ENCODE measurements at places on chromosomes 12 and 14.

DNA sequence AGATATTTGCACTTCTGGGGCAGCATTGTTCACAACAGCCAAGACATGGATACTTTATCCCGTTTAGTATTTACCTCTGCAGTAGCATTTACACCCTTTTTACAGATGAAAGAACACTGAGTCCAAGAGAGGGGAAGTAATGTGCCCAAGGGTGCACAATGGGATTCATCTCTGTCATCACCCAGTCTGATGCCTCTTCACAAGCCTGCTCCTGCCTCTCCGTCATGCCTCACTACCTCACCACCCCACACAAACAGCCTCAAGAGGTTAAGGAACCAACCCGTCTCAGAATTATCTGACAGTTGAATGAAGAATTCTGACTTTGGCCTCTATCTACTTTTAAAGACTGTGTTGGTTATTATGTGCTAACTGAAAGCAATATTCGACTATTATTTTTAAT lies 368.4 kb downstream of the ATP23 start:
- no peak for DNase-seq

DNA sequence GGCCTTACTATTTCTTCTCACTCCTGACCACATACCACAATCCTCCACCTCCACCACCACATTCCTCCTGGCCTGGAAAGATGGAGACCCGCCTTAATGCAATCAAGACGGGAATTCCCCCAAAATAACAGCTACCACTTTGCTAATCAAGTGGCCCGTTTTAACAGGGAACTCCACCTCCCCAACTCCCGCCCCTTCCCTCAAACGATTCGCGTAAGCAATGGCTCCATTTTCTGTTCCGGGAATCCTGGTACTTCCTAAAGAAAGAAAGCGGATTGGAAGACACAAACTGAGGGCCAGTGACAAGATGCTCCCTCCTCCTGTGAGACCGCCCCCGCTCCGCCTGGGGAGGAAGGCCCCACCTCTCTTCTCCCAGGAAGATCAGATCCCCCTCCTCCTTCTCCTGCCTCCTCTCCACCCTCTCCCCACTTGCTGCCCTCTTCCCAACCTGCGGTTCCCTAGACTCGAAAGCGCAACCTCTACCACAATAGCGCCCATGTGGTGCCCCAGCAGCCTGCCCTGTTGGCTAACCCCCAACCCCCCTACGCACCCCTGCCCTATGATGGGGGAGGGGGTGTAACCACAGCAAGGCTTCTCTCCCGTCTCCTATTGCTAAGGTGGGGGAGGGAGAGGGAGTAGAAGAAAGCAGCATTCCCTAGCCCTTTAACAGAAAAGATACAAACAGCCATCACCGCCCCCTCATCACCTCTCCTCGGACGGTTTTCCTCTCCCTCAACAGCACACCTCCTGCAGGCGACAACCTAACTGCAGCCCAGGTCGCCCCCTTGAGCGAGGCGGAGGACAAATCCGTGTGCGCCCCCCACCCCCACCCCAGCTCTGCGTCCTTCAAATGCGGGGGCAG lies 777 bp downstream of the ARF3 start:
- DNase-seq = peak; percentile 59

- no peak for DNase-seq
These were observed 124.0 kb downstream of the APAF1 start for GRCh38 chr12:98769068-98769467.

- DNase-seq = no peak
These were observed 70.7 kb downstream of the PPHLN1 start for GRCh38 chr12:42396473-42397259.

DNA sequence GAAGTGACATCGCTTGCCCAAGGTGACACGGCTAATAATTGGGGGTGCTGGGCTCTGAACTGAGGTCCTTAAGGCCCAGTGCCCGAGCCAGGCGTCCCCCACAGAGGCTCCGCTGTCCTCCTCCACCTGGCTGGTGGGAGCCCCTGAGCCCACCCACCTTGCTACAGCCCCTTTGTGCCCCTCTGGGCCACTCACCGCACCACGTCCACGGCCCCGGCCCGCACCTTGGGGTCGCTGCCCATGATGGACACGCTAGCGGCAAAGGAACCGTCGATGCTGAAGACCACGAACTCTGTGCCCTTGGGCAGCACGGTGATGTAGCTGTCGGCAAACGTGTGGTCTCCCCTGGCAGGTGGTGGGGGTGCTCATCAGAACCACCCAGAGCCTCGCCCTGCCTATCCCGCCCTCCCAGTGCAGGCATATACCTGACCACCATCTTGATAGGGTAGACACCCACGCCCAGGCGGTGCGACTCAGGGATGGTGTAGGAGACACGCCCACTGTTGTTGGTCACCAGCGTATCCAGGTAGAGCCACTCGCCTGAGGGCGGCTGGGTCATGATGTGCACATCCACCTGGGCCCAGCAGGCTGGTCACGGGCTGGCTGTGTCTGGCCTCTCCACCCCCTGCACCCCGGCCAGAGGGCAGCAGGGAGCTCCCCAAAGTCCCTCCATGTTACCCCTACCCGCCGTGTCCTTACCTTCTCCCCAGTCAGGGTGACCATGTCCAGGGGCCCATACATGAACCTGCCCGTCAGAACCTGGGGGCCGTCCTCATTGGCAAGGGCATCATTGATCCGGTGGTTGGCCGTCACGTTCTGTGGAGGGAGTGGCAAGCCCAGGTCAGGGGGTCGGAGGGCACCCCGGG lies 6.8 kb downstream of the ARL6IP4 start:
- DNase-seq = no peak

DNA sequence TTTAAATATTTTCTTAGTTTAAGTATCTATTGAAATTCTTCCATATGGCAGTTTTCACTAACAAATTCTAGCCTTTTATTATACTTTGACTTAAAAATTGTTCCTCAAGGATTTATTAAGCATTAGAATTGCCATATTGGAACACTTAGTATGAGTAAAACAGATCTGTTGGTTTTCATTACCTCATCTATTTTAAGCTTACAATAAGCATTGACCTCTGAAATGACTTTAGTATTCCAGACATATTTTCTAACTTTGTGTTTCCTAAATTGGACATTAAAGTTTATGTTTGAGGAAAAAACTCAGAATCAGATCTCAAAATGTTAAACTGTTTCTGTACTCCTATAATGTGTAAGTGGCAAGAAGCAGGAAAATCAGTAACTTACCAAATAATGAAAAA lies 48.4 kb downstream of the CSRP2 start:
- no peak for DNase-seq

DNA sequence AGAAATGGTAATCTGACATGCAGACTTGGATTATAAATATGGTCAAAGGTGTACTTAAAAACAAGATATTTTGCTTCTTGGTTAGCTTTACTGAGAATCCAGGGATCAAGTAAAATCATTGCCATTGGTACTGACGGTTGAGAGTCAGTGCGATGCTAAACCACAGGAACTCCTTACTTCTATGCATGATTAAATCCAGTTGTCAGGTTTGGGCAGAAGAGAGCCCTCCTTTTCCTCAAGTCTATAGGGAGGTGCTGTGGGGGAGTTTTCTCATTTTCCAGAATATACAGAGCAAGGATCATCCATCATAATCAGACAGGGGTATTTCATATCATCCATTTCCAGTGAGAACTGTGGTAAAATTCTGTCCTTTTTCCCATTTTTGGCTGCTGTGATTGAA lies 839.1 kb downstream of the NRXN3 start:
- DNase-seq = no peak

DNA sequence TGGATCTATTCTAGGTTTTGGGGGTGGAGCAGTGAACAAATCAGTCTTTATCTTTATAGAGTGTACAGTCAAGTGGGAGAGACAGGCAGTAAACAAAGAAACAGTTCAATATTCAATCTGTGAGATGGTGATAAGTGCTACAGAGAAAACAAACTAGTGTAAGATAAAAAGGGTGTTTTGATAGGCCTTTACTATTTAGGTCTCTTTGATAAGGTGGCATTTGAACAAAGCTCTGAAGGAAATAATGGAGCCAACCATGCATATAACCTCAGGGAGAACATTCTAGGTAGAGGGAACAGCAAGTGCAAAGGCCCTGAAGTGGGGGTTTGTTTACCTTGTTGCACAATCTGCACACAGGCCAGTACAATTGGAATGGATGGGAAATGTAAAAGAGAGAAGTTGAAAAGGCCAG lies 47.3 kb downstream of the PTPN11 start:
- DNase-seq = no peak

GRCh38 chr12:27190761-27191160 lies 53.3 kb upstream of the STK38L start:
- no peak for DNase-seq

GRCh38 chr12:70258605-70259403 lies 15.6 kb downstream of the CNOT2 start:
- no peak for DNase-seq

- DNase-seq = no peak
These were observed 660.4 kb downstream of the VRK1 start for GRCh38 chr14:97457575-97458085.

- DNase-seq = no peak
These were observed 36.9 kb upstream of the DLGAP5 start for GRCh38 chr14:55228261-55228660.

GRCh38 chr12:82880442-82880901 lies 193.8 kb downstream of the TMTC2 start:
- no peak for DNase-seq

DNA sequence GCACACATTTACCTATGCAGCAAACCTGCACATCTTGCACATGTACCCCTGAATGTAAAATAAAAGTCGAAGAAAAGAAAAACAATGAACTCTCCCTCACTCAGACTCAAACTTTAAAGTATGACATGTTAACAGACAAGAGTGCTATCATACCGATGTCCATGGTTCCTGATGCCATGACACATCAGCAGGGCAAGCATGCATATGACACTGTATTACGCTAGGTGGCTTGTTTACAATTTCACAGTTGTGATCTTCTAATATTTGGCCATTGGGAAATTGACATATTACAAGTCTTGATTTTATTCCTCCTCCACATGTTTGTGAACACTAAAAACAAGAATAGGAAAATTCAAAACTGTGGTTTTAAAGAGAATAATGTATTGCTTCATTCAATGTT lies 126.6 kb downstream of the ADAMTS20 start:
- no peak for DNase-seq

GRCh38 chr12:1131811-1132224 lies 140.8 kb downstream of the ERC1 start:
- no peak for DNase-seq

DNA sequence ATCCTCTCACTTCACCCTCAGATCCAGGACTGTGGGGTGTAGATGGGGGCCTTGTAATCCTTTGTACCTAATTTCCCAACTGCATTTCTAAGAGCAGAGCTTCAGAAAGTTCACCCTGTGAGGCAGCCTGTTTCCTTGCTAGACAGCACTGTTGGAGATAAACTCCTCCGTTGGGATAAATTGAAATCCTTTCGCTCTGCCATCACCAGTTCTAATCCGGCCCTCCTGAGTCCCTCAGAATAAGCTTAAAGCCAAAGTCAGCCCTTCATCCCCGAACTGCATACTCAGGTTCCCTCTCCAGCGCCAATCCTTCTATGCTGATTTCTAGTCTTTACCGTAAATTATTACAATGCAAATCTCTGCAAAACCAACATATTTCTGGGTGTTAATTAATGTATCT lies 114.7 kb downstream of the PRMT8 start:
- no peak for DNase-seq

DNA sequence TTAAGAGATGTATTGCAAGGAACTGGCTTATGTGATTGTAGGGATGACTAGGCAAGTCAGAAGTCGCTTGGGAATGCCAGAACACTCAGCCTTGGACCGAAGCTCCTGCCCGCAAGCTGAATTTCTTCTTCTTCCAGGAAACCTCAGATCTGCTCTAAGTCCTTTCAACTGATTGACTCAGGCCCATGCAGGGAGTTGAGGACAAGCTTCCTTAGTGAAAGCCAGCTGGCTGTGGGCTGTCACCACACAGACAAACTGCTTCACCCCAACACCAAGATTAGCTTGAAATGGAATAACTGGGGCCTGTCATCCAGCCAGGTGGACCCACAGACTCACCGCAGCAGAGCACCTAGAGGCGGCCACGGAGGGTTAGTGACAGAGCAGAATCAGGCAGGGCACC lies 24.7 kb downstream of the BDKRB2 start:
- no peak for DNase-seq

- no peak for DNase-seq
These were observed 113.1 kb upstream of the CCND2 start for GRCh38 chr12:4160314-4161040.

- no peak for DNase-seq
These were observed 236.0 kb downstream of the ETNK1 start for GRCh38 chr12:22860926-22861325.

DNA sequence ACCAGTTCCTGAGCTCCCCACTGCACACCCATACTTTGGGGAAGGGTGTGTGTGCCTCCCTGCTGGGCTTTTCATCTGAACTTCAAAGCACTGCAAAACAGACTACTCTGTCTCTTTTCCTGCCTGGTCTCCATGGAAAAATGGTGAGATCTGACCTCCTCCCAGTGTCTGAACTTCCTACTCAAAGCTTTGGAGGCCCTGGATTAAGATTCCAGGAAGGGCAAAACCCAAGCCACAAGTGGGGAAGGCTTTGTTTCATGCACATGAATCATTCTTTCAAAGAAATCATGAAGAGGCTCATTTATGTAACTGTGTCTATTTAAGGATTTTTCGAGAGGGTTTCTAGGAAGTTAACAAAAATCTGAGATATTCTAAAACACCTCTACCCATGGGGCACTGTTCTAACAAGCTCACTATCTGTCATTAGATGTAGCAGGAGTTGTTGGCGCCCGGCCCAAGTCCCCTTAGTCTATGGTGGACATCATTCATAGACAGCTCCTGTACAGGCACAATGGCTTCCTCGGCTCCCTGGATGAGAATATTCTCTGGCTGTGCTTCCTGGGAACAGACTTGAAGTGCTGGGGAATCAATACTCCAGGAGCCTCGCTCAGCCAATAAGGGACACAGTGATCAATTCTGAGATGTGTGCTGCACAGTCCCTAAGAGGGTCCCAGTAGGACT lies 224.0 kb downstream of the KTN1 start:
- no peak for DNase-seq

GRCh38 chr14:77601846-77602619 lies 14.4 kb downstream of the SPTLC2 start:
- no peak for DNase-seq

GRCh38 chr14:104199266-104199895 lies 61.0 kb downstream of the KIF26A start:
- no peak for DNase-seq

DNA sequence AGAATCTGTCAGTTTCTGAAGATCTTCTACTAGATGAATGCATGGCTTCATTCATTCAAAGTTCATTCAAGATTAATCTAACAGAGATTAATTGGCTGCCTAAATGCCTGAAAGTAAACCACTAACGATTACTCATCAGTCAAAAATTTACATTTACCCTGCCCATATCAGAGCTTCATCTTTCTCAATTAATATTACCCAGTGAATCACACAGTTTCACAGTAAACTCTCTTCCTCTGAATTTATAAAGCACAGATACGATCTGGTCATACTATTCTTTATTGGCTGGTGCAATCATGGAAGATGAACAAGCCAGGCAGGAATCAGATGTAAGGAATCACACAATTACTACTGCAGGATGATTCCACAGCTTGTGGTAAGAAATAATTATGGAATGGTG lies 377.7 kb downstream of the SLC16A7 start:
- DNase-seq = no peak

DNA sequence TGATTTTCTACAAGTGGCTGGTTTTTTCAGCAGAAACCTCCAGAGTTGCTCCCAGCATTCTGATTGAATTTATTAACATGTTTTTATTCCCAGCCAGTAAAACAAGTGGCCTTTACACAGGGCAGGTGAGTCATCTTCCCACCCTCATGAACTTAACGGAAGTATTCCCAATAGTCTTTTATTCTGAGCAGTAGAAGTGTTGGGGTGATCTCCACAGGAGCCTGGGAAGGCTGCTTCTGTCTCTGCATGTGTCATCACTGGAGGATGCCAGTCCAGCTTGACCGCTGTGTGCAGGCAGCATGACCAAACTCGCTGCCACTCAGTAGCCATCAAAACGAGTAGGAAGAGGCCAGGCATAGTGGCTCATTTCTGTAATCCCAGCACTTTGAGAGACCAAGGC lies 13.4 kb upstream of the DNAH10 start:
- DNase-seq = no peak

Measured in substantia nigra (tissue), 51 donors.